B cell (primary cell): ENCODE measurements at places on chromosomes 1 and 21.

DNA sequence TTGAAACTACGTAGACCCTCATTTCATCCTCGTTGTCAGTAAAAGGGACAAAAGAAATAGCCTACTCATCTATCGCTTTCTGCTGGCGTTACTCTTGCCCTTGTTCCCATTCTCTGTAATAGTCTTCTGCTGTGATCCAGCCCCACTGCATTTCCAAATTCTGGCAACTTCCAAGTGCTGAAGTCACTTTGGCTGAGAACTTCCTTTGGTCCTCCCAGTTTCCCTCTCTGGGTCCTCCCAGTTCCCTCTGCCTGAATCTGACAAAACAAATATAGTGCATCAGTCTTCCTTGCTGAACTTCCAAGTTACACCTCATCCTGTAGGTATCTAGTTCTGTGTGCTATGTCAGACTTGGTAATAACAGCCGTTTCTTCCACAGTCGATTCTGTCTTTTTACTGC lies 47.0 kb upstream of the PLA2G4A start:
- no peak for DNase-seq

- no peak for DNase-seq
Observed at GRCh38 chr1:176893625-176894352, 270.7 kb downstream of the ASTN1 start.

- DNase-seq: no peak
Observed at GRCh38 chr1:192284927-192285326, 31.9 kb upstream of the RGS21 start.

GRCh38 chr1:36847761-36848160 lies 186.6 kb downstream of the GRIK3 start:
- DNase-seq: no peak

DNA sequence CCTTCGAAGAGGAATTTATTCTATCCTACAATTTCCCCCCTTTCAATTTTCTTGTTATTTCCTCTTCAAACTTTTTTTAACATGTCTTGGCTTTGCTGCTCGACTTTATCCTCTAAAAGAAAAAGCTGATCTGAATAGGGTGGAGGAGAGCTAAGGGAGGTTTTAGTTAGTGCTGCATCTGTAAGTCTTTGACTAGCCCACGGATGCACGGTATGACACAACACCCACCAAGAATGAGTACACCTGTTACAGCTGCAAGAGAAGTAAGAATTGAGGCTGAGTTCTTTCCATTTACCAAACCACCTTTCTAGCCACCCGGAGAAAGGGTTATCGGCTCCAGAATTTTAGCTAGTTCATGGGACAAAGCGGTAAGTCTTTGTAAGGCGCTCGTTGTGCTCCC lies 23.8 kb downstream of the SCCPDH start:
- no peak for DNase-seq

GRCh38 chr1:230101556-230101955 lies 34.5 kb downstream of the GALNT2 start:
- no peak for DNase-seq
